Stimulated activated CD4-positive, alpha-beta T cell treated with anti-CD3 and anti-CD28 coated beads, Interleukin-2, amount 100 ng/mL, for 4 hours (primary cell): ENCODE measurements at places on chromosomes 13 and 19.

- no peak for DNase-seq
Observed at GRCh38 chr13:46716821-46717220, 80.1 kb downstream of the ESD start.

- DNase-seq: no peak
Observed at GRCh38 chr19:29884466-29884865, 57.6 kb upstream of the URI1 start.

- no peak for DNase-seq
Observed at GRCh38 chr13:32040689-32041088, 9.1 kb downstream of the FRY start.

DNA sequence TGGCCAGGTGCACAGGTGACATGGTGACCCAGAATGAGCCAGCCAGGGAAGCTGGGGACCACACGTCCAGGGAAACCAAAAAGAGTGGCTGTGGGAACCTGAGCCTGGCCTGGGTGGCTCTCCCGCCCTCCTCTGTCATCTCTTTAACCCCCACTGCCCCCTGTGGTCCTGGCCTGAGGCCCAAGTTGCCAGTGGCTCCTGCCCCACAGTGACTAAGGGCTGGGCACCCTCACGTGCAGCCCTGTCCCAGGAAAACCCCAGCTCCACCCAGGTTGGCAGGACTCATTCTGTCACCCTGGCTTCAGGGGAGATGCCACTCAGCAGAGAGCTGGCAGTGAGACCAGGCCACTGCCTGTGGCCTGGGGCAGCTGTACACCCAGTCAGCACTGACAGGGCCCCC is 30.6 kb upstream of the ISYNA1 start:
- DNase-seq: no peak

- DNase-seq: no peak
Observed at GRCh38 chr19:11457115-11457514, 21.7 kb downstream of the PRKCSH start.

- no peak for DNase-seq
Observed at GRCh38 chr13:76016799-76017400, 380.8 kb downstream of the LMO7 start.

GRCh38 chr19:48900477-48901406 is 630 bp downstream of the NUCB1 start:
- DNase-seq: no peak

DNA sequence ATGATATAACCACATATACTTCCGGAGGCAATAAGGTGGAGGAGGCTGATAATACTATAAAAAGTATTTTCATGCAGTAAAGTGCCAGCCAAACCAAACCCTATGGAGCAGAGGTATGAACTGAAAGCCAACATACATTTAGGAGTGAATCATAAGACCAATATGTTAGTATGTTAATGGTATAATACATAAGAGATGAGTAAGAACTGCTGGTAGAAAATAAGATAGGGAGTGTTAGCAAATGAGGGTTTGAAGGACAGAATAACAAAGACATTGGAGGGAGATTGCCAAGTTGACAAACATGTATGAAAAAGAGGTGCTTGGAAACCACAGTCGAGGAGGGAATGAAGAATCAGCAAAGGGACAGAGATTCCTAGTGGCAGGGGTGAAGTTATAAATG is 10.8 kb downstream of the ENOX1 start:
- no peak for DNase-seq

GRCh38 chr13:83827338-83827737 is 54.9 kb downstream of the SLITRK1 start:
- DNase-seq: no peak

DNA sequence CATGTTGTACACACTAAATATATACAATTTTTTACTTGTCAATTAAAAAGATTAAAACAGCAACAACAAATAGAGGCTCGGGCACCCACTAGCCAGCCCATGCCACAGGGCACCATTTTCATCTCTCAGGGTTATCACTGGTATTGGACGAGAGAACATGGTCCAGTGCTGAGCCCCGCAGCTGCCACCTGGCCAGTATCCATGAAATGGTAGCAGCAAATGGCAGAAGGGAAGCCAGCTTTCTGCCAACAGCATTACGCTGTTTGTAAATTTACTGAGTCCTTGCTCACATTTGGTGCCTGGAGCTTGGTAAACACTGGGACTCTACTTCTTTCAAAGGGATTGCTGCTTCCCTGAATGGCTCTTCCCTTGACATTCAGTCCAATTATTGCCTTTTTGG is 87.9 kb upstream of the WASF3 start:
- no peak for DNase-seq

GRCh38 chr19:43105496-43105895 is 23.0 kb upstream of the PSG2 start:
- DNase-seq: no peak

DNA sequence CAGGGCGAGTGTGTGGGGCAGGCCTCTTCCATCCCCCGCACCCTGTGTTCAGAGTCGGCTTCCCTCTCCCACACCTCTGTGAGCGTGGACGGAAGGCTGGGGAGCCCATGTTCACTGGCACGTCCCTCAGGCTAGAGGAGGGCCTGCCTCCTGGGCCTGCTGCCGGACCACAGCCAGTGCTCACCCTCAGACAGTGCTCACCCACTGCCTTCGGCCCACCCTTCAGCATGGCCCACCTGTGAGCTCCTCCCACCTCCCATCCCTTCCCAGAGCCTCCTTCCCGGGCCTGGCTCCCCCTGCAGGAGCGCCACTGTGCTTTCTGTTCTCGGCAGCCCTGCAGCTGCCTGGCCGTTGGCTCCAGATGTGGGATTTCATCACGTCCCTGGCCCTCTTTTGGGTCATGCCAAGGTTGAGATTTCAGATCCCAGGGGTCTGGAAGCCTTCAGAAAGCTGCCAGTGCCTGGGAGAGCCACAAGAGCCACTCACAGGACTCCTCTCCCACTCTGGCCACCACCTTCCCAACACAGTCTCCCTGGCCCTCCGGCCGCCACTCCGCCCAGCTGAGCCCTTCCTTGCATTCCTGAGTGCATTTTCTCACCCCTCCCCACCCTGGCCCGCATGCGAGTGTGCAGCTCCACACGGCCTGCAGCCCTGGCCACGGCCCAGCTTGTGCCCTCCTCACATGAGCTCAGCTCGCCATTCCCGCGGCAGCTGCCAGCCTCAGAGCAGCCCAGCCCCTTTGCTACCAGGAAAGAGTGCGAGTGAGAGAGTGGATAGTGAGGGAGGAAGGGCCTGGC is 25.3 kb downstream of the CAPN12 start:
- no peak for DNase-seq

DNA sequence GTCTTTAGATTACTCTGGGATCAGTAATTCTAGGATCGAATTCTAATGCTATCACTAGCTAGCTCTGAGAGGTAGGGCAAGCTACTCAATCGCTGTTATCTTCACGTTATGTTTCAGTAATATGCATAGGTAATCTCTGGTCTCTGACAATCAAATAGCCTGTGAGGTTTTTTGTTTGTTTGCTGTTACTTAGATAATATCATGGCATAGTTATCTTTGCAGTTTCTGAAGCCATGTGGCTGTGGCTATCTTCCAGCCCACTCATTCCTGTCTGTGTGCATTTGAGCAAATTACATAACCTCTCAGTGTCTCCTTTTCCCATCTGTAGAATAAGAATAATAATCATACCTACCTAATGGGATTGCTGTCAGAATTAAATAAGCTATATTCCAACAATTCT is 330.2 kb downstream of the PCDH9 start:
- no peak for DNase-seq

GRCh38 chr13:36359301-36359950 is 13.2 kb upstream of the SPART start:
- DNase-seq: no peak

GRCh38 chr19:40752257-40752781 is 1.3 kb downstream of the SNRPA start:
- no peak for DNase-seq

DNA sequence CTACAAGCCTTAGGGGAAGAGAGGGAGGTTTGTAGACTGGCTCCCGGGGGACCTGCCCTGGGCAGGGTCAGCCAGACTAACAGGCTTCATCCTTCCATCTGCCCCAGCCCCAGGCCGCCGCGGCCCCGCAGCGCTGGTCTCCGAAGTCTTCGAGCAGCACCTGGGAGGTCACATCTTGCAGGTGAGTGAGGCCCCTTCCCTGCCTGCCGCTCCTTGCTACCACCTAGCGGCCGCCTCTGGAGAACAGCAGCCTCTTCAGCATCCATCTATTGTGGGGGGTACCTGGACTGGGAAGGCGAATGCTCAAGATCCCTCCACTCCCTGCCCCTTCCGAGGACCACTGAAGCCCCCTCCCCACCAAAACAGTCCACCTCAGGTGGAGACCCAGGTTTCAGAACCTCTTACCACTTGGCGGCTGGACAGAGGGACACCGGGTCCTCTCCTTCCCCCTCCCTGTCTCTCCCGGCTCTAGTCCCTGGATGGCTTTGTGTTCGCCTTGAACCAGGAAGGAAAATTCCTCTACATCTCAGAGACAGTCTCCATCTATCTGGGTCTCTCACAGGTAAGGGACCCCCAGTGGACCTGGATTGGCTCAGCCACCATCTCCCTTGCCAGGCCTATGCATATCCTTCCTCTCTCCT is 12.7 kb downstream of the NPAS1 start:
- DNase-seq: peak; percentile 62

DNA sequence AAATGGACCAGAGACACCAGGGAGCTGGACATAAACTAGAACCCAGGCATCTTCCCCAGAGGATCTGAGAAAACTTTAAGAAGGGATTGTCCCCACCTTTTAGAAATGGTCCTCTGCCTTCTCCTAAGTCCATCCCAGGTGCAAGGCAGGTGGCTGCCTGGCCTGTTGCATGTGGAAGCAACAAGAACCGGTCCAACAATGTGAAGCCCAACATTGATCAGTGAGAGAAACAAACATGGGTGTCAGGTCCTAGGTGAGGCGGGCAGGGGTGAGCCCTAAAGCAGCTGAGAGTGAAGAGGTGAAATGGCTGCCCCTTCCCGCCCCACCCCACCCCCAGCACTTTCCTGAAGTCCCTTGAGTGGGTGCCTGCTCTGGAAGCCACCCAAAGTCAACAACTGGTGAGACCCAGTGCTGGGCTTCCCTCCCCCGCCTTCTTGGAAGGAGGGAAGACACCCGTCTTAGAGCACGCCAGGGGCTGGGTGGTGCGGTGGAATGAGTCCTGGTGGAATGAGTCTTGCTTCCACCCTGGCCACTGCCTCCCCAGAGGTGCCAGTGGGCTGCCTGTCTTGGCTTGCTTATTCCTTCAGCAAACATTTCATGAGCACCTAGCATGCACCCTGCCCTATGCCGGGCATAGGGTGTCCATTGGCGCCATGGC is 1.7 kb downstream of the AP1M1 start:
- DNase-seq: no peak

- DNase-seq: no peak
Observed at GRCh38 chr13:25762281-25762680, 289.5 kb downstream of the SHISA2 start.

DNA sequence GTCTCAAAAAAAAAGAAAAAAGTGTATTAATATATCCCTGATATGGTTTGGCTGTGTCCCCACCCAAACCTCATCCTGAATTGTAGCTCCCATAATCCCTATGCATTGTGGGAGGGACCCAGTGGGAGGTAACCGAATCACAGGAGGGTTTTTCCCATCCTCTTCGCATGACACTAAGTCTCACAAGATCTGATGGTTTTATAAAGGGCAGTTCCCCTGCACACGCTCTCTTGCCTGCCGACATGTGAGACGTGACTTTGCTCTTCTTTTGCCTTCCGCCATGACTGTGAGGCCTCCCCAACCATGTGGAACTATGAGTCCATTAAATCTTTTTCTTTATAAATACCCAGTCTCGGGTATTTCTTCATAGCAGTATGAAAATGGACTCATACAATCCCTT is 17.7 kb downstream of the STK24 start:
- no peak for DNase-seq

DNA sequence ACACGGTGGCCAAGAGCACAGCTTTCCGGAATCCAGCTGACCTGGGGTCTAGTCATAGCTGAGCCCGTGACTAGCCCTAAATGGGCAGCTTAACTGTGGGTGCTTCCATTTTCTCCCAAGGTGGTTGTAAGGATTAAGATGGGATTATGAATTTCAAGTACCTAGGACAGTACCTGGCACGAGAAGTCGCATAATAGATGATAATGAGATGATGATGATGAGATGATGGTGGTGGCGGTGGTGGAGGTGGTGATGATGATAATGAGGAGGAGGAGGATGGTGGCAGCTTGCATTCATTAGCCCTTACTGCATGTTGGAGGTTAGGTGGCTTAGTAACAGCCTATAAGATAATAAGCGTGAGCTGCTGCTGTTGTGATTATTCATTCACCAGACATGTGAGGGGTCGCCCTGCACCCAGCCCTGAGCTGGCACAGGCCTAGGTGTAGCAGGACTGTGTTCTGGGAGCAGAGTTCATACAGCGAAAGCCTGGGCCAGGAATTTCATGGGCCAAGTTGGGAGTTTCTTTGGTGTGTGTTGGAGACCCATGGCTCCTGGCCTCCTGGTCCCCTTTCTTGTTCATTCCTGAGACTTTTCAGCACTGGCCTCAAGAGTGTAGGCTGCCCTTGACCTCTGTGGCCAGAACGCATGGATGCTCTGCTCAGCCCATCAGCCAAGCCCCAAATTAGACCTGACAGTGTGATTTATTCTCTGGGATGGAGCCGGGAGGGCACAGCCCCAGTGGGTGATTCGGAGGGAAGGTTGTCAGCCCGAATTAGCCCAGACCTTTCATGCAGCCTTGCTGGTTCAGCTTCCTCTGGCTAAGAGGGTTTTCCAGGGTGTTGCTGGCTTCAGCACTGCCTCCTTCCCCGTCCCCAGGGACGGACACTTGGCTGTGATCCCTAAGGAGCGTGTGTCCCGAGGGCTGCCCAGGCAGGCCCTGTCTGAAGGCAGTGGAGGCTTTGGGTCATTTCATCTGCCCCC is 128.8 kb downstream of the SIPA1L3 start:
- DNase-seq: no peak

GRCh38 chr19:55196803-55197202 is 12.5 kb downstream of the PTPRH start:
- DNase-seq: no peak

DNA sequence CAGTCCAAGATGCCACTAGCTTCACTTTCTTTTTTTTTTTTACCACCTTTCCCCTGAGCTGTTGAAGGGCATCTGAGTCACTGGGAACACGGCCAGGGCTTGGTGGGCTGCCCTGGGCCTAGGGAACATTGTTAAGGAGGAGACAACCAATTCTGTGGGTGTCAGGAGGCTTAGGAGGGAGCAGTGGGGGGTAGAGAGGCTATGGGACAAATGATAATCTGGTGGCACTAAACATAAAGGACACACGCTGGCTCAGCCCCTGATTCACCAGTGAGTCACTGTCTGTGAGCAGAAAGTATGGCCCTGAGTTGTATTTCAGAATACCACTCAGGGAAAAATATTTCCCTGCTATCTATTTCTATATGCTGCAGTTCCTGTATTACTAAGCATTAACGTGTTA is 207.8 kb downstream of the DCLK1 start:
- no peak for DNase-seq

GRCh38 chr13:23851106-23851505 is 38.1 kb downstream of the MIPEP start:
- DNase-seq: no peak
